Right lobe of liver (tissue), 6 donors: ENCODE measurements at places on chromosomes 5 and 9.

DNA sequence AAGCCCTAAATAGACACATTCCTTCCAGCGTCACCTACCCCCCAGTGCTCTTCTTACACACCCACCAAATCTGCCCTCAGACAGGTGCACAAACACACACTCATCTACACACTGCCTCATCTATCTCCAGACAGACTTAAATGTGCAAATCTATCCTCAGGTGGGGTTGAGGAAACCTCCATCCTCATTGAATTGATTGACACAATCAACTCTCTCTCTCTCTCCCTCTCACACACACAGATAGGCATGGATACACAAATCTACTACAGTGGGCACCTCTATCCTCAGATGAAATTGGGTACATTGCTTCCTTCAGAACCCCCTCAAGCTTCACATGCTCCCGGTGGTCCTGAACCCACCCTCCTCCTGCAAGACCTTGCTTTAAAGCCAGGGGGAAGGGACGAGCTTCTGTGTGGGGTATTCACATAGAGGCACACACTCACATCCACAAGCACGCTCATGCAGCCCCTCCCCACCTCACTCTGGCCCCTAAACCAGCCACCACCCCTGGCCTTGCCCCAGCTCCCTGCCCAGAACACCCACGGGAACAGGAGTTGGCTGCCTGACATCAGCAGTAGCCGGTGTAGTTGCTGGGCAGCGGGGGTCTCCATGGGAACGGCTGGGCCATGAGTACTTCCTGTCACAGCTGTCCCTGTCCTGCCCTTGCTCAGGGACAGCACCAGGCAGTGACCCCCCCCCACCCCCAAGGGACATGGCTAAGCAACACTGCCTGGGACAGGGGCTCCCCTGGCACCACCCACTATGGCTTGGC, 22.8 kb downstream of the PCDH1 start:
- no peak for DNase-seq

GRCh38 chr5:168826246-168826725, 247.1 kb upstream of the PANK3 start:
- DNase-seq, result no peak

DNA sequence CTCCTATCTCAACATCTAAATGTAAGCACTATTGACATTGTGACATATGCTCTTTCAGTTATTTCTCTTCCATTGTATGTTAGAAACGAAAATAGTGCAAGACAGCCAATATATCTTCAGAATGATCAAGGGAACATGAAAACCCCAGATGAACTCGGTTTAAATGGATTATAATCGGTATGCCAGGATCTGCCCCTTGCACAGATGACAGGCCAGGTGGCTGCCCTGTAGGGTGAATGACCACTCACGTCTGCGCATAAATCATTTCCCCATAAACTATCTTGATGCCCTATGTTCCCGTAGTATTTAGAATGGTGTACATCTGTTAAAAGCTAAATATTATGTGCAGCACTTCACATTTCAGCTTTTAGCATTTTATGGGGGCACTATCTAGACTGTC, 69.7 kb upstream of the RANBP3L start:
- no peak for DNase-seq

DNA sequence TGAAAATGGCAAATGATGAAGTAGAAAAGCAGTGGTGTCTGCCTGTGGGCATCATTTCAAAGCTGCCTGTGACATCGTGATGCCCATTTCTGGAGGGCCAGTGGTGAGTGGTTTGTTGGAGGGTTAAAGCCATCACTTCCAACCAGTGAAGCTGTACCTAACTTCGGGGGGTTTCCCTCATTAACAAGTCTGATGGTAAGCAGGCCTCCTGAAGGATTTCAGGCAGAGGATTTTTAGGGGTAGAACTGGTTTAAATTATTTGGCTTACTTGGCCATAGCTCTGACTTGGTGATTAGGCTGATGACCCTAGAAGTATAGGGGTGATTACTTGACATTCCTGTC, 10.7 kb downstream of the TNFAIP8 start:
- no peak for DNase-seq

- no peak for DNase-seq
These were observed 127.9 kb upstream of the RASA1 start for GRCh38 chr5:87139795-87140194.

DNA sequence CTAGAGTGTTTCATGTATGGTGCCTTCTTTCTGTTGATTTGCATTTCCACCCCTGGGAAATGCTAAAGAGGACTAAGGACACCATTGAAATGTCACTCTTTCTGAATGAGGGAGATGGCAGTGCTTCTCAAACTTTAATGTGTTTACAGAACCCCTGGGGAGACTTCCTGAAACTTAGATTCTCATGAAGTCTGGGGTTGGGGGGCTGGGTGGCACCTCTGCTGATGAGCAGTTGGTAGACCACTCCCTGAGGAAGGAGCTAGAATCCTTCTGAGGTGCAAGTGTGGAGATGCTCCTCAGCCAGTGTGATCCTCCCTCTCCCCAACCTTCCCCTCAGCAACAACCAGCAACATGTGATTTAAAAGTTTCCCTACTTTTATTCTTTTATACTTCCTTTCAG, 546.8 kb downstream of the LRRC70 start:
- no peak for DNase-seq

DNA sequence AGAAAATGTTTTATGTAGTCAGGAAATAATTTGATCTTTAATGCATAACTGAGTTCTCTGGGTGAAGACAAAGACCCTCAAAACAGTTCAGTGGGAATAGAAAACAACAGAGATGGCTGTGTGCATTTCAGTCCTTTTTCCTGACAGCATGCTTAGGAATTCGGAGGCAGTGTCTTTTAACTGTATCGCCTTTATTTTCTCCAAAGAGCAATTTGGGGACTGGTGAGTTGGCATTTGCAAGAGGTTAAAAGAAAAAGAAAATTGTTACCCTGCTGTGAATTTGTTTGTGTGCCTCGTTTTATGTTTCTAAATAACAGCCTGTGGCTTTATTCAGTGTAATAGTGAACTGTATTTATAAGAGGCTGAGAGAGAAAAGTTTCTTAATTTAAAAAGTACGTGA, 227.8 kb upstream of the DMAC1 start:
- DNase-seq, result no peak

DNA sequence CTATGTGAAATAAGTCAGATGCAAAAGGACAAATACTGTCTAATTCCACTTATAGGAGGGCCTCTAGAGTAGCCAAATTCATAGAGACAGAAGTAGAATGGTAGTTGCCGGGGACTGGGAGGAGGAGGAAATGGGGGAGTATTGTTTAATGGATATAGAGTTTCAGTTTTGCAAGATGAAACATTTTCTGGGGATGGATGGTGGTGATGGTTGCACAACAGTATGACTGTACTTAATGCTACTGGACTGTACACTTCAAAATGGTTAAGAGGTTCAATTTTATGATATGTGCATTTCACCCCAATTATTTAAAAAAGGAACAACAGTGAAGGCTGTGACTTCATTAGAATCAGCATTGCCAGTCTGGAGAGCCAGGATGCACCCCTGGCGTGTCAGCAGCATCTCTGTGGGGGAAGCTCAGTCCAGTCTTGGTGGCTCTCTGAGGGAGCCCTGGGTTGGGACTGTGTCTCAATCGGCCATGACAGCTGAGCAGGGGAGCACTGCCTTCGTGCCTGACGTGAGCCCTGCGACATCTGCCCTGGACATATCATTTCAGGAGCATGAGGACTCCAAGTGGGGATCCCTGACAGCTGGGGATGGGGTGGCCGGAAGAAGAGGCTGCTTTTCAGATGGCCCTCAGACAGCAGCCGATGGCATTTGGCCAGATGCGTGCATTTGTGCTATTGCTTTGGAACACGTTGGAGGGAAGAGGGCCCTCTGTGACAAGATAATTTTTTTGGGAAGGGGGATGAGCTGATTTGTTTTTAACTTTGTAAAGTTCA, 130.8 kb upstream of the STC2 start:
- no peak for DNase-seq
